HT1080 (cell line): ENCODE measurements at places on chromosomes 12 and 14. TPM values are rescaled to one million over a fixed set of nuclear protein-coding genes. Genes with fewer than 3 reads are reported as not detected.

GRCh38 chr12:76272287-76272686, 75.9 kb downstream of the BBS10 start:
- DNase-seq, result no peak

DNA sequence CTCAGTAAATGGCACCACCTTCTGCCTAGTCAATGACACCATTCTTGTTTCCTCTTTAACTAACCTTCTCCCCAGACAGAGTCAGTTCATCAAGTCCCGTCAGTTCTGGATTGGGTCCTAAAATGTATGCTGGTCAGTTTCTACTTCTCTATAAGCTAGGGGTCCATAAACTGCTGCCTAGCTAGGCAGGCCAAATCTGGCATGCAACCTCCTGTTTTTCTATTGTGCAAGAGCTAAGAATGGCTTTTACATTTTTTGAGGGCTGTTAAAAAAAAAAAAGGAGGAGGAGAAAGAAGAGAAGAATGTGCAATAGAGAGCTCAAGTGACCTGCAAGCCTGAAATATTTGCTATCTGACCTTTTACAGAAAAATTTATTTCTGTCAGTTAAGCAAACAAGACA, 6.4 kb upstream of the TMED10 start:
- peak; percentile 32 for DNase-seq

- DNase-seq, result no peak
These were observed 91.2 kb downstream of the PPM1H start for GRCh38 chr12:62843716-62844115.

- peak; percentile 22 for DNase-seq
These were observed 71.5 kb downstream of the VWF start for GRCh38 chr12:6052940-6053329.

DNA sequence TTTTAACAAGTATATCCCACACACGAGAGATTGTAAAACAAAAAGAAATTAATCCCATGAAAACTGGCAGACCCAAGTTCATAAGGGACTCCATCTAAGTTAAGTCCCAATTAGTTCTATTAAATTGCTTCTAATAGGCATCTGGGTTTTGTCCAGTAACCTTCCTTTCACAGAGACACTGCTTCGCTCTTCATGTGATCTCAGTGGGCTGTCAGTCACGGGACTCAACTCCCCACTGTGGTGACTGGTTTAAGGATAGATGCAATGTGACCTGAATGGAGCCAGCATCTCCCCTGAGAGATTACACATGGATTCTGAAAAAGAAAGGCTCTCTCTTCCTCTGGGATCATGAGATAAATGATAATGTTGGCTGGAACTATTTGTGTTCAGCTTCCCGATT, 96.4 kb downstream of the GAS2L3 start:
- DNase-seq, result no peak

DNA sequence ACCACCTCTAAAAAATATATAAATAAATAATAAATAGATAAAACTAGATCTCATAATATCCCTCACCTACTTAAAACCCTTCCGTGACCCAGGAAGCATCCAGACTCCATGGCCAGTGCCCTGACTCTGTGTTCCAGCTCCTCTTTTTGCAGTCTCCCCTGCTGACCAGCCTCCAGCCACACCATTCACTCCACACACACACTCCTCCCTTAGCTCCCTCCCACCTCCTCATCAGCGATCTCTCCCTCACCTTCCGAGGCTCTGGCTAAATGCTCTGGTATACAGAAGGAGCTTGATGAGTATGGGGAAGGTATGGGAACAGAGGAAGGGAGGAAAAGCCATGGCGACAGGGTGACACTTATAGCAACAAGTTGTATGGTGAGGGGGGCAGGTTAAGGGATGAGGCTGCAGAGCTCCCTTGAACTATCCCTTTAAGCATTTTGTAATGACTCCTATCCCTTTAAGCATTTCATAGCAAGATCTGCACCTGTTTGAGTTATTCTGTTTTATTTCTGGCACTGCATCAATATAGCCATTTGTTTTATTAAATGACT, 26.1 kb upstream of the EIF4B start:
- DNase-seq, result no peak

LGALS3 gene
- total RNA-seq, result 53.8 and 69.3 TPM in 2 replicates

IFI27L2 gene
- total RNA-seq, result 35.8 and 57.6 TPM in 2 replicates
